ENCODE measurements at places on chromosomes 2 and 18. TPM values are rescaled to one million over a fixed set of nuclear protein-coding genes. Genes with fewer than 3 reads are reported as not detected.
A peak's percentile ranks its signal among the peaks of the same experiment; 100 is the strongest.

DNA sequence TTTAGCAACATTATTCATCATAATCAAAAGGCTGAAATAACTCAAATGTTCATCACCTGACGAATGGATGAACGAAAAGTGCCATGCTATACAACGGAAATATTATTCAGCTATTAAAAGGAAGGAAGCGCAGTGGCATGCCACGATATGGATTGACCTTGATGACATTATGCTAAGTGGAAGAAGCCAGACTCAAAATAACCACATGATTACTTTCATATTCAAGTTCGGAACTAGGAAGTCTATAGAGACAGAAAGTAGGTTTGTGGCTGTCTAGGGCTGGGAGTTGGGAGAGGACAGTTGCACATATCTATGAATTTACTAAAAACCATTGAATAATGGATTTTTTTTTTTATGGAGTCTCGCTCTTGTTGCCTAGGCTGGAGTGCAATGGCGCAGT lies 13.4 kb upstream of the PDIA6 start:
- peaks cover 5% of the 10 kb centered on the region for H3K27me3 ChIP-seq
- no peaks in the 10 kb centered on the region for H3K4me1 ChIP-seq
- H3K27ac ChIP-seq: no peak overlapping the region
- no peaks in the 10 kb centered on the region for H3K36me3 ChIP-seq

DNA sequence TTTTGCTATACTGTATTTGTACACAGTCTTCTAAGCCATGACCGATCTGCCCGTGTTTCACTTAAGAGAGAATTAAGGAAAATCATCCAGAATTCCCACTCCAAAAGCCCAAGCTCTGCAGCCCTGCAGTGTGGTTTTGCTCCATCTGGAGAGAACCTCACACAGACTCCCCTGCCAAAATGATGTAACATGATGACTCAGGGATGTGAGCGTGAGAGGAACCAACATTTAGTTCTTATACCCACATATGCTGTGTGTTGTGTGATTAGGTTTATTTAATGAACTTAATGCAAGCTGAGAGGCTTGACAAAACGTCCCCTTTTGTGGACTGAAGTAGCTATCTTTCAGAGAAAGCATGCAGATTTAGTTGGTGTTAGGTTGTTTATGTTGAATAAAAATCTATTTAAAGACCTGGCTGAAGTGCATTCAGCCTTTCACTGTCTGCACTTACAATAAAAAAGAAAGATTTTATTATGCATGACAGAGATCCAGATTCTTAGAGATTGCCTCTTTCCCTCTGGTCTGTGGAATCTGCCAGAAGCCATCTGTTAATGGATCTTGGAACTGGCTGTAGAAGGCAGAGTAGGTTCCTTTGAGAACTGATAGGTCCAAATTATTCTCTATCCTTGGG lies 6.3 kb downstream of the RAB12 start:
- peak overlapping the region; percentile 31 for H3K27ac ChIP-seq
- peak; percentile 38 for DNase-seq
- H3K36me3 ChIP-seq: no peaks in the 10 kb centered on the region
- H3K4me3 ChIP-seq: no peak overlapping the region

DNA sequence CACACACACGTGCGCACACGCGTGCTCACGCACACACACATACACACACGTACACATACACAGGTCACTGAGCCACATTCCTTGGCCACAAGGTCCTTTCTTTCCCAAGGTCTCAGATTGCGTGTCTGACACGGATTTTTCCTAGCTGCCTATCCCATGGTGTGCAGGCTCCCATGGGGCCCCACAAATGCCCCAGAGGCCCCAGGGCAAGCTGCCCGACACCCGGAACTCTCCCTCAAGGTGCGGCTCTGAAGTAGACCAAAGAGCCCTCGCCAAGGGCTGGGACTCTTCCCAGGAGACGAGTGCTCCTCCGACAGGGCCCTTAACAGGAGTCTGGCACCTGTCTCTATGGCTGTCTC lies 46.7 kb downstream of the SDC1 start:
- H3K36me3 ChIP-seq: no peaks in the 10 kb centered on the region
- H3K27ac ChIP-seq: no peak overlapping the region
- no peak overlapping the region for H3K4me3 ChIP-seq
- DNase-seq: no peak

- H3K4me1 ChIP-seq: no peaks in the 10 kb centered on the region
- no peak overlapping the region for H3K4me3 ChIP-seq
- DNase-seq: no peak
- no peaks in the 10 kb centered on the region for H3K27me3 ChIP-seq
- no peaks in the 10 kb centered on the region for H3K36me3 ChIP-seq
- peak overlapping the region; percentile 34 for H3K27ac ChIP-seq
These were observed 58.8 kb upstream of the HAAO start for GRCh38 chr2:42851186-42851585.

DNA sequence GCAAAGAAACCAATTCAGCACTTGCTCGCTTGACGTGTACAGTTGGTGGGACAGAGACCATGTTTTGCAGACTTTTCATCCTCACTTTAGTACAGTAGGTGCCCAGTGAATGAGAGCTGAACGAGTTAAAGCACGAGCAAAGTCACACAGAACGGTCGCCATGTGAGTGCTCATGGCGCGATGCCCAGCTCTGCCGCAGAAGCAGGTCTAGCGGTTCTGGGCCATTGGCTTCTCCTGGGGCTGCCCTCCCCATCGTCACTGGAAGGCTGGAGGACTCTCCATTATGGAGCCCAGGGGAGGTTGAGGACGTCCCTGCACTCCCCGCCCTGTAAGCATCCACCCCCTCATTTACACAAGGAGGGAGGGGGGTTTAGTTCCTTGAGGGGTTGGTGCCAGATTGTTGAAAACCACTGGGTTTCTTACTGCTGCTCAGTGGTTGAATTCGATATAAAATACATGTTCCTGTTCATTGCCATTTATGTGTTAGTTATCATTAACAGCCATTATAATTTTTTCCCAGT lies 24.9 kb downstream of the PTGR3 start:
- no peaks in the 10 kb centered on the region for H3K36me3 ChIP-seq
- no peaks in the 10 kb centered on the region for H3K4me1 ChIP-seq
- DNase-seq: no peak
- no peak overlapping the region for H3K4me3 ChIP-seq

GRCh38 chr2:126850940-126851339 lies 47.8 kb upstream of the TEX51 start:
- H3K36me3 ChIP-seq: no peaks in the 10 kb centered on the region
- no peaks in the 10 kb centered on the region for H3K27me3 ChIP-seq
- no peak for DNase-seq
- no peak overlapping the region for H3K4me3 ChIP-seq
- no peaks in the 10 kb centered on the region for H3K4me1 ChIP-seq

DNA sequence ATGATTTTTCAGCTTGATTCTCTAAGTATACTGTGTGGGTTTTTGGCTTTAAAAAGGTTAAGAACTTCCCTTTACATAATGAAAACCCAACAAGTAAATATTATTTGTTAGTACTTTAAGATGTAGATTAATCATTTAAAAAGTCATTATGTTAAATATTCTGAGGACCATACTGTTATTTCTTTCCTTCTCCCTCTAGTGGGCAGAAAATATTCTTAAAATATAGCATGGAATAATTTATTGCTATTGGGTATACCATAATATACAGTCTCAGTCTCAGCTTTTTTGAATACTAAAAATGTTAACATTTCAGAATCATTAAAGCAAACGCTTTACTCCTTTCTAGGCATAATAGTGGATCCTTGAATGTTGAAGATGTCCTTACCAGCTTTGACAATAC lies 28.1 kb downstream of the CAMKMT start:
- no peak overlapping the region for H3K4me3 ChIP-seq
- no peak for DNase-seq
- H3K27me3 ChIP-seq: no peaks in the 10 kb centered on the region
- no peaks in the 10 kb centered on the region for H3K36me3 ChIP-seq

GRCh38 chr2:11121099-11121822 lies 34.0 kb upstream of the SLC66A3 start:
- H3K36me3 ChIP-seq: no peaks in the 10 kb centered on the region
- no peak overlapping the region for H3K4me3 ChIP-seq
- no peaks in the 10 kb centered on the region for H3K4me1 ChIP-seq
- no peak overlapping the region for H3K27ac ChIP-seq

- DNase-seq: no peak
- H3K4me1 ChIP-seq: no peaks in the 10 kb centered on the region
- no peaks in the 10 kb centered on the region for H3K36me3 ChIP-seq
- no peak overlapping the region for H3K4me3 ChIP-seq
- no peak overlapping the region for H3K27ac ChIP-seq
These were observed 250.5 kb upstream of the NETO1 start for GRCh38 chr18:73118121-73118816.

The UGT1A8 gene
- not detected for total RNA-seq

The ZCCHC2 gene
- 39.4 TPM for total RNA-seq
